ENCODE measurements at places on chromosomes 3 and 15.
A peak's percentile ranks its signal among the peaks of the same experiment; 100 is the strongest.

GRCh38 chr15:78182336-78182700 lies 33.2 kb downstream of the IDH3A start:
- DNase-seq, result no peak

DNA sequence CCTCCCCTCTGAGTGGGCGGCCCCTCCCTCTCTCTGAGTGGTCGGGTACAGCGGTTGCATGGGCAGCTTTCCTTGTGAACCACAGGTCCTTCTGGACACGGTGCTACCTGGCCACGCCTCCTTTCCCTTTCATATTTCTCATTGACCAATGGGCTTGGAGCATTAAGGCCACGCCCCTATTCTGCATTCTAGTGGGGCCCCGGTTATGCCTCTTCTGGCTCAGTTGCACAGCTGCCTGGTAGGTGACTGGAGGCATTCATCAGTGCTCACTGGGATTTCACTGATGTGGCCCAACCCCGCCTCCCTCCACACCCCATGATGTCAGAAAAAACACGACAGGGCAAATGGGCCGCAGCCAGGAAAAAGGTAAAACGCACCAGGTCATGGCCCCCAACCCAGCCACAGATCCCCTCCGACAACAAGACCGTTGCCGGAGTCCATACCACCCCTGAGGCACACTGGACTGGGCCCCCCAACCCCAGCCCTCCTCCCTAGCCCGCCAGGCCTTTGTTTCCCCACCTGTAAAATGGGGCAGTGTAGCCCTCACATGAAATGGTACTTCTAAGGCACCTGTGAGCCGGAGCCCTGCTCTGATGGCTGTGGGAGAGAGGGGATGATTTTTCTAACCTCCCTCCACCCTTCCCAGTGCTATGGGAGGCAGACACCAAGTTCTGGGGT lies 26.3 kb downstream of the NGRN start:
- DNase-seq, result no peak

GRCh38 chr3:14378415-14378814 lies 24.0 kb upstream of the SLC6A6 start:
- DNase-seq, result no peak

DNA sequence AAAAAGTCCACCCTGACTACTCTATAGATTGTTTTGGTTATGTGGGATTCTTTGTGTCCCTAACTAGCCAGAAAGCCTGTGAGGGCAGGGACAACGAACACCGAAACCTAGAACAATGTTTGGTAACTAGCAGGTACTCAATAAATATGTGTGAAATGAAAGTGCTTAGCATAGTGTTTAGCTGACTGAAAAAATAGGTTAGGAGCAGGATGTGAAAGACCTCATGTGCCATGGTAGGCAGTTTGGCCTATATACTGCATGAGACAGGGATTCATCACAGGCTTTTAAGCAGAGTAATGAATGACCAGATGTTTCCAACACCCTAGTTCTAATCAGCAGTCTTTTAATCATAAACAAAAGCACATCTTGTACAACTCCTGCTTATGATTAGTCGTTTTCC lies 64.2 kb downstream of the MYO5A start:
- no peak for DNase-seq

DNA sequence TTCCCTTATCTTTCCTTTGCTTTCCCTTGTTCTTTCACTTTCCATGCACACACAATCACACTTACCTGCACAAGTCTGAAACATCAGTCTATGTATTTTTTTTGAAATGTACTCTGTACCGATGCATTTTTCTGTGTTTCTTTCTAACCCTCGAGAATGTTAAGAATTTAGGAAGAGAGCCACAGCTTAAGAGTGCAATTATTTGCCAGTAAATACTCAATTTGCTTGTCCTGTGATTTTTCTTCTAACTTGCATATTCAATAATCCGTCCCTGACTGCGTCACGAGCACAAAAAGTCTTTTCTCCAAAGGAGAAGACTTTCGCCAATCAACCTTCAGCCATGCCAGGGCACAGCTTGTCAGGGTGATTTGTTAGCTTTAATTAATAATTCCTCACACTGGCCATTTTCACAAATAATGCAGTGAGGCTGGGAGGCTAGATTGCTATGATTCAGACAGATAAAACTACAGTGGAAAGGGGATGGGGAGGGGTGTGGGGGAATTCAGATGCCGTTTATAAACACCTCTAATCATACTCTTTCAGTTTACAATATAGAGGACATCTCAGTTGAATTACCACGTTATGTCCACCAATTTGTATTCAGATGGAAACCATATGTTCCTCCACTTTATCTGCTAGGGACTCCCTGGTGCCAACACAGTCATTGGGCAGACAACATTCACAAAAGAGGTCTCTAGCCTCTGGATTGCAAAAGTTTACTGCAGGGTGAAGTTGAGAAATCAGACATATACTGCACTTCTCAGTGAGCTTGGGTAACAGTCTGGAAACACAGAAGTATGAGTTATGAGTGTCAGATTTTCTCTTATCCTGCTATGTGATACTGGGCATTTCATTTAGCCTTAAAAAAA lies 388.0 kb downstream of the ZBTB20 start:
- DNase-seq, result no peak

DNA sequence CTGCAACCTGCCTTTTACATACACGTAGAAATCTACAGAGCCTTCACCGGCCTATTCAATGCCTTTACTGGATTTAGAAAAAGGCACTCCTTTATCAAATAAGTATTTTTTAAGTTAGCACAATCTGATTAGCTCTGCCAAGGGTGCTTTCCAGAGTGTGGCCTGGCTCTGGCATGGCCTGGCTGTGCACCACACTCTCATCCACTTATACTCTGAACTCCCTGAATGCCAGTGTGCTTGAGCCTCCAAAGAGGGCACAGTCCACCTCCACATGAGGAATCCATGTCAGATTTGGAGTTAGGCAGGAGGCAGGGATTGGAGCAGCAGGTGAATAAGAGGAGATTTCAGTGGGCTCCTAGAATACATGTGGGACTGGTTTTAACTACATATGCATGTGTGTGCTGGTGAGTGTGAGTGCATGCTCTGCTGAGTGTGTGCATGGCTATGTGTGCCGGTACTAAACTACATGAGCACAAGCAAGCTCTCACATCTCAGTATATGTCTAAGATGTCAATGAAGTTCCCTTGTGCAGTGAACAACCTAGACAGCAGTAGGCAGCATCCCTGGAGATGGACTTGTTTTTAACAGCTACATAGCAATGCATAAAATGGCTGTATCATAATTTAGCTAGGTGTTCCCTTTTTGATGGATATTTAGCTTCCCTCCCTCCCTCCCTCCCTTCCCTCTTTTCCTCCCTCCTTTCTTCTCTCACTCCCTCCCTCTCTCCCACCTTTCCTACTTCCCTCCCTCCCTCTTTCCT lies 17.8 kb upstream of the ZFAND6 start:
- no peak for DNase-seq

GRCh38 chr3:99951701-99952100 lies 134.0 kb downstream of the CMSS1 start:
- DNase-seq, result no peak

- no peak for DNase-seq
Observed at GRCh38 chr3:177676148-177676547, 478.9 kb upstream of the TBL1XR1 start.

- no peak for DNase-seq
Observed at GRCh38 chr3:18344306-18345014, 80.7 kb downstream of the SATB1 start.

DNA sequence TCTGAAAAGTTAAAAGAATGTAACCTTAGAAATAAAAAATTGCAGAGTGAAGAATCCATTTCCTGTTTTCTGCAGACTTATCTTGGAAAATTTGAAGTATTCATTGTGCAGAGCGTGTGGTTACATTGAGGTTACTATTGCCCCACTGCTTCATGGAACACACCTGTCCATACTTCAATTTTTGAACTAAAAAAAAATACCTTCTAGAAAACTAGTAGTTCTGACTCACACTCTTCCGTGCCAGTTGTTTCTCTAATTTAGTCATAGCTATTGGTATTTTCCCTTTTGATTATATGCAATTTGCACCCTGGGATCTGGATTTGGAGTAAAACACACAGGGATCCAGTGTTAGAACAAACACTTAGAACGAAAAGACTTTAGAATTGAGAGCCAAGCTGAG lies 111.8 kb upstream of the LYSMD4 start:
- no peak for DNase-seq

DNA sequence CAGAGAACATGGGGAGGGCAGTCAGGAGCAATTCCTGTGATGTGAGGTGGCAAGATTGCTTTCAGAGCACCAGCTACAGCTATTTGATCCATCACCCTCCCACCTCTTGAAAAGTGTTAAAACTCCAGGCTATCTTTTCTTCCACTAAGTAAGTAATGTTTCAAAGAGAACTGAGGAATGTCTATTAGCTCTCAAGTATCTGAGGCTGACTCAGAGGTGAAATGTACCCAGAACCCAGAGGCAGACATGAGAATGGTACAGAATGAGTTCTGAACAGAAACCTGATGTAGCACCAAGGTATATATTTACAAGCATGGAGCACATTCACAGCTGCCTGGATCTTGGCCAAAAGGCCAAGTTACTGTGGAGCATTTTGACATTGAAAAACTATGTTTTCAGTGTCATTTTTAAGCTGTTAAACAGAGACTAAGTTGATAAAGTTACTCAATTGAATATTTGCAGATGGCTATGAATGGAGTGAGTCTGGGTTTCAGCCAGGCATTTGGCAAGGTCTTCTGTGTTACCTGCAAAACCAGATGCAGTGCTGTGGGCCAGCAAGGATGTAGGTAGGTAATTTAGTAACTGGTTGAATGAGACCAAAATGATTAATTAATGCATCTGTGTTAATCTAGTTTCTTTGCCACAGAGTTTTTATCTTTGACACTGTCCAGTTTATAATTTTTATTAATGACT lies 227.7 kb upstream of the CD96 start:
- DNase-seq, result no peak

GRCh38 chr15:73515527-73515926 lies 72.6 kb downstream of the REC114 start:
- DNase-seq, result no peak

- no peak for DNase-seq
Observed at GRCh38 chr15:73153024-73153423, 100.8 kb downstream of the NEO1 start.

GRCh38 chr3:149179220-149179619 lies 42.4 kb downstream of the CP start:
- no peak for DNase-seq

DNA sequence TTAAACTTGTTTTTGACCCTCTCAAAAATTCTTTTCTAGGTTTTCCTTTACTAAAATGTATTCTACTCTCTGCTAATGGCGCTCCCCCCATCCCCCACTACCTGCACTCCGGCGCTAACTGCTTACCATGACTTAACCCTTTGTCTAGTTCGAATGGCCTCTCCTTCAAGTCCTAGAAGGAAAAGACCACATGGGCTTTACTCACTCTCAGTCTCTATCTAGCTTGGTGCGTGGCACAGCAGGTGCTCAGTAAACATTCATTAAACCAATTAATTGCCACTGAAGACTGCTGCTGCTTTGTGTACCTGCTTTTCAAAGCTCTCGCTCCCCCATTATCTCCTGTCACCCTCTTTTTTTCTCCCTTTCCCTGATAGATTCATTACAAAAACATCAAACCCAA lies 457.7 kb upstream of the THRB start:
- DNase-seq, result no peak

DNA sequence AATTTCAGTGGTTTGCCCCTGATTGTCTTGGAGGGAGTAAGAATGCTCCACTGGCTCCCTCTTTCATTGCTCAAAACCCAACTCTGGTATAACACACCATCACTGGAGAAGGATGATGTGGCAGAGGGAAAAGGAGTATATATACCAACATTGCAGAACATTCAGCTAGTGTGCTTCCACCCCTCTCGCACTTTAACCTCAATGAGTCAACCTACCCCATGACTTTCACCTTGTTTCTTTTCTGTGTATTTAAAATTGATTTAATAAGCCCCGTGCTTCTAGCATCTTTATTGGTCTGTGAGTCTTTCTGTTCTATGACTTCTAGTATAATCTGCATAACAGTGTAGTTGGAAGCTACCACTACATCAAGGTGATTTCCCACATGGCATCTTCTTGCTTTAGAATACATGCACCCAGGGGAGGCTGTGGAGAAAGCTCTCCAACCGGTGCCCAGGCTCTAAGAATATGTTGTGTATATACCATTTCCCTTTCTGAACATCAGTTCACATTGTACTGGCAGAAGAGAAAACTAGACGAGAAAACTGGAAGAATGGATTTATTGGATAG lies 595.1 kb upstream of the TGFBR2 start:
- no peak for DNase-seq

- DNase-seq, result no peak
Observed at GRCh38 chr3:100825574-100825973, 116.3 kb downstream of the TFG start.

- no peak for DNase-seq
Observed at GRCh38 chr15:63669074-63669473, 71.9 kb downstream of the FBXL22 start.

DNA sequence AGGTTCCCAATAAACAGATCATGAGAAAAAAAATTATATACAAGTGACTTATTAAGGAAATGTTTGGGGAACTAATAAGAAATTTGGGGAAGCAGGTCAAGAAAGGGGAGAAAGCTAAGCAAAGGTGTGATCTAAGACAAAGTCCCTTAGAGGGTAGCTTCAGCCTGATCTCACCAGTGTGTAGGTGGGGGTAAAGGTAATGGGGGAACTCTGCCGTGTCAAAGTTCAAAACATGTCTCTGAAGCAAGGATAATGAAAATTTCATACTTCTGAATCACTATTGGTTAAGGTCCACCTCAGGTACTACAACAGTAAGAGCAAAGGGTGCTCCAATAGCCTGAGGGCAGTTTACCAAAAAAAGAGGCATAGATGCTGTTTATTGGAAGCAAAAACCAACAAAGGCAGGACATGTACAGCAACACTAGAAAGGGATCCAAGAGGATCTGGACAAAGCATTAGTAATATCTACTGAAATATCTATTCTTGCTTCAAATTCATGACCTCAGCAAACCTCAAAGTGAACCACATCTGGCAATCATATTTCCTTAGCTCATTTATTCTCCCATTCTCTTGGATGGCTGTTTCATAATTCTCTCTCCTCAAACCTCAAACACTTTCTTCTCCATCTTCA lies 6.9 kb downstream of the ACAD11 start:
- DNase-seq, result no peak

DNA sequence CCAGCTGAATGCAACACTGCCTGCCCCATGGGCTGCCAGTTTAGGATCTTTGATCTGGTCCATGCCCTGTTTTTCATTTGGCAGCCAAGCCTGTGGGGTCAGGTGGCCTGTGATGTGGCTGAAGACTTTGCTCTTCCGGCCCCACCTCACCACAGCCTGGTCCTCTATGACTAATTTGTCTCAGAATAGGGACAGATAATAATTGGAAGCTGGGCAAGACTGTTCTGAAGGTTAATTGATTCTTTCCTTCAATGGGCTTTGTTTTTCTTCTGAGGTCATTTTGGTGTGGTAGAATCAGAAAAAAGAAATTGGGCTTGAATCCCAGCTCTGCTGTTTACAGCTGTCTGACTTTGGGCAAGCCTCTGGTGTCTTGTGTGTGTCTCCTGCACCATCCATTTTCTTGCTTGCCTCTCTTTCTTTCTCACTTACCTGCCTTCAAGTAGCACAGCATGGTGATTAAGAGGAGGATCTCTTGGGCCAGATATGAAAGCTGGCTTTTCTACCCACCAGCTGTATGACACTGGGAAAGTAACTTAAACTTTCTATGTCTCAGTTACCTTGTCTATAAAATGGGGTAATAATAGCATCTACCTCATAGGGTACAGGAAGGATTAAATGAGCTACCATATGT lies 24.2 kb downstream of the ABHD2 start:
- peak; percentile 38 for DNase-seq

GRCh38 chr15:92050220-92050898 lies 196.9 kb downstream of the SLCO3A1 start:
- DNase-seq, result no peak

GRCh38 chr3:59688636-59689035 lies 638.8 kb upstream of the CFAP20DC start:
- DNase-seq, result no peak

GRCh38 chr3:100108464-100109079 lies 5.7 kb downstream of the FILIP1L start:
- no peak for DNase-seq

All from hippocampal formation (tissue), 2 donors.